RPMI7951 (cell line): ENCODE measurements at places on chromosomes 11 and 22. TPM values are rescaled to one million over a fixed set of nuclear protein-coding genes. Genes with fewer than 3 reads are reported as not detected.

Gene H19
- total RNA-seq = 0.72 and 1.9 TPM in 2 replicates

Gene FZD4
- 2.6 and 3.2 TPM in 2 replicates for total RNA-seq

Gene C11orf24
- total RNA-seq = 60.3 and 69.1 TPM in 2 replicates

Gene ROBO4
- total RNA-seq = 8.9 and 9.6 TPM in 2 replicates

Gene MS4A4A
- total RNA-seq = not detected in 2 replicates

Gene NCF4
- not detected in 2 replicates for total RNA-seq

Gene CDON
- total RNA-seq = 14.8 and 17.8 TPM in 2 replicates

Gene GSTT2
- total RNA-seq = 0.29 and 0.84 TPM in 2 replicates

Gene NXPE1
- total RNA-seq = not detected in 2 replicates

Gene UBQLNL
- not detected in 2 replicates for total RNA-seq

Gene FADS2
- 42.3 and 48.8 TPM in 2 replicates for total RNA-seq

Gene MRGPRE
- not detected in 2 replicates for total RNA-seq

Gene BTBD18
- not detected in 2 replicates for total RNA-seq

Gene UPK2
- total RNA-seq = not detected in 2 replicates

Gene BBOX1
- total RNA-seq = 0.39 and 0.60 TPM in 2 replicates

Gene CRYAB
- total RNA-seq = 0.29 TPM in 1 of 2 replicates, not detected in the other

Gene ZNF214
- total RNA-seq = 2.6 and 3.5 TPM in 2 replicates

Gene XNDC1N
- 6.3 and 6.8 TPM in 2 replicates for total RNA-seq

Gene CCDC73
- total RNA-seq = 0.10 TPM in 1 of 2 replicates, not detected in the other

Gene OR8D1
- total RNA-seq = not detected in 2 replicates

Gene GNG3
- not detected in 2 replicates for total RNA-seq

Gene OR52N4
- total RNA-seq = not detected in 2 replicates

Gene AMPD3
- total RNA-seq = 11.9 and 14.3 TPM in 2 replicates

Gene THY1
- total RNA-seq = 949 and 1,053 TPM in 2 replicates

Gene CRYBB3
- total RNA-seq = not detected in 2 replicates

Gene UPK3A
- total RNA-seq = not detected in 2 replicates

Gene MPZL3
- total RNA-seq = 0.68 and 0.72 TPM in 2 replicates

Gene MRPL21
- 116 and 134 TPM in 2 replicates for total RNA-seq

Gene HEPN1
- total RNA-seq = not detected in 2 replicates

Gene NCAM1
- total RNA-seq = 69.3 and 75.7 TPM in 2 replicates

Gene SLC35E4
- total RNA-seq = 8.2 and 12.9 TPM in 2 replicates

Gene SYT12
- under 0.01 and 0.60 TPM in 2 replicates for total RNA-seq

Gene PAMR1
- under 0.01 and 0.24 TPM in 2 replicates for total RNA-seq
